ENCODE measurements at places on chromosomes 16 and 17. TPM values are rescaled to one million over a fixed set of nuclear protein-coding genes. Genes with fewer than 3 reads are reported as not detected.

The HCRT gene
- polyA plus RNA-seq, result not detected

The HID1 gene
- polyA plus RNA-seq, result 93.8 TPM

The CDH1 gene
- 148 TPM for polyA plus RNA-seq

The TNRC6A gene
- polyA plus RNA-seq, result 10.1 TPM

The SNF8 gene
- polyA plus RNA-seq, result 140 TPM

The CCL4L2 gene
- not detected for polyA plus RNA-seq

The KCNJ18 gene
- not detected for polyA plus RNA-seq

The SLC35G6 gene
- not detected for polyA plus RNA-seq
